ENCODE measurements at places on chromosomes 4 and X.

DNA sequence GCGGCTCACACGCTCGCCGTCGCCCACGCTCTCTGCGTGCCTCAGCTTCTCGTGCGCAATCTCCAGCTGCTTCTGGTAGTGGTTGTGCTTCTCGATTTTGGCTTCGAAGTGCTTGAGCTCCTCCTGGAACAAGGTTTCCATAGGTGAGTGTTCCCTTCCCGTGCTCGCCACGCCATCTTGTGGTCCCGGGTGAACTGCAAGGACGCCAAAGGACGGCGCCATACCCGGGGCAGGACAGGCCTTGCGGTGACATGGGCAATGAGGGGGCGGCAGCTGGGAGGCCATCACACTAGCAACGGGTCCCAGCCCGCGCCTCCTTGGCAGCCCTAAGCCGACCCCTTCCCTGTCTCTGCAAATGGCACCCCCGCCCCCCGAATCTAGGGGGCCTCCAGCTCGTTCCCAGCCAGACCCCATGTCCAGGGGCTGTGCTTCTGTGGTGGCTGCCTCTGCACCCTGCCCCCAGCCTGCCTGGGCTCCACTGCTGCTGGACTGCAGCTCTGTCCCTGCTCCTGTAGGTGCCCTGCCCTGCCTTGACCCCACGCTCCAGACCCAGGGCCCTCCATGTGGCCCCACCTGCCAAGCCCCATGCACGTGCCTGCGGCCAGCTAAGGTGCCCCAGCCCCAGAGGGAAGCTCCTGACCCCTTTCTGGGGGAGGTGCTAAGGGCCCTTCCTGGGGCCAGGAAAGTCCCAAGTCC, 17.3 kb downstream of the LRPAP1 start:
- DNase-seq: no peak

- no peak for DNase-seq
Measured at GRCh38 chr4:85573270-85573669, 98.3 kb downstream of the ARHGAP24 start.

- DNase-seq: no peak
Measured at GRCh38 chrX:44698357-44698756, 145.5 kb upstream of the DUSP21 start.

DNA sequence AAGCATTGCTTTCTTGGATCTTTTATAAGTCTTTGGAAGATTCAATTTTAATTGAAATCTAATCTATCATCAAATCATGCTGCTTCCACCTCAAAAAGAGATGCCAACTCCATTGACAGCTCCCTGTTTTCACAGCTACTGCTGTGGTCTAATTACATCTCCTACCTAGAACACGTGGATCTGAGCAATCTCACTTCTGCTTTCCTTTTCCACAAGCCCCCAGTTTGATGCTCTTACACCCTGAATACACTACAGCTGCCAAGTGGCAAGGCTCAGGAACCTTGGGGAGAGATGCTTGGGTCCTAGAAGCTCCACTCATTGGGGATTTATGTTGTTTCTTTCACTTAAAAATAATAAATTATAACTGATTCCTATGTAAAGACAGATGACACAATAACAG, 172.0 kb downstream of the CFAP299 start:
- DNase-seq: peak; percentile 75

GRCh38 chrX:130118441-130119311, 8.4 kb upstream of the ELF4 start:
- DNase-seq: no peak

- DNase-seq: no peak
Measured at GRCh38 chr4:16627999-16628398, 270.4 kb downstream of the LDB2 start.

GRCh38 chr4:6125103-6125651, 75.2 kb downstream of the JAKMIP1 start:
- peak; percentile 25 for DNase-seq

DNA sequence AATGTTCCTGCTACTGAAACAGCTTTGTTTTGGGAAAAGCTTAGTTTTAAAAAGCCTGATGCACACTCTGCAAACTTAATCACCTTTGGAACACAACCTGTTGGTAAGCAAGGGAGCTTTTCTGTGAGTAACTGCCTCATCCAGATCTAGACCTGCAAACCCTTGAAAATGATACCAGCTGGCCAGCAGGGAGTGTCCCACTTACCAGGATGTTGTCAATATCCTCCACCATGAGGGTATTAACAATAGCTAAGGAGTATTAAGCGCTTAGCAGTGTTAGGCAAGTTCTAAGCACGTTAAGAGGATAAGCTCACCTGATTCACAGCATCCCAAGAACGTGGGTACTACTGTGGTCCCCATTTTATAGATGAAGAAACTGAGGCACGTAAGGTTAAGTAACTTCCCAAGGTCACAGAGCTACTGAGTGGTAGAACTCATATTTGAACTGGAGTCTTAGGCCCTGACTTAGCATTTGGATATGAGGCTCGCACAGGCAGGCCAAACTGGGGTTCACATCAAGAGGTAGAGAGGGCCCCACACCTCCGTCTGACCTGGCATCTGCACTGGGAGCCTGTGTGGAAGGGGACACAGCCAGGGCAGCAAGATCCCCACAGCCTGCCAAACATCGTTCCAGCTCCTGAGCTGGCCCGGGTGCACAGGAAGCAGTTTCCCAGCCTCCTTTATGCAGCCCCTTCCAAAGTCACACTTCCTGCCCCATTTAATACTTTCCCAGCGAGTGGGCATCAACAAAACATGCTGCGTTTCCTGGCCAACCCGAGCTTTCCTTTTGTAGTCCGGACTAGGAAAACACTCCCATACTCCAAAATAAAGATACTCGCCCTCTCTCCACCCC, 32.7 kb downstream of the IRF2 start:
- DNase-seq: no peak

GRCh38 chrX:153685751-153686696, 1.7 kb upstream of the SLC6A8 start:
- DNase-seq: no peak

- DNase-seq: no peak
Measured at GRCh38 chrX:84724576-84724975, 222.3 kb upstream of the HDX start.

GRCh38 chr4:113636438-113636818, 125.1 kb downstream of the CAMK2D start:
- DNase-seq: peak; percentile 87

DNA sequence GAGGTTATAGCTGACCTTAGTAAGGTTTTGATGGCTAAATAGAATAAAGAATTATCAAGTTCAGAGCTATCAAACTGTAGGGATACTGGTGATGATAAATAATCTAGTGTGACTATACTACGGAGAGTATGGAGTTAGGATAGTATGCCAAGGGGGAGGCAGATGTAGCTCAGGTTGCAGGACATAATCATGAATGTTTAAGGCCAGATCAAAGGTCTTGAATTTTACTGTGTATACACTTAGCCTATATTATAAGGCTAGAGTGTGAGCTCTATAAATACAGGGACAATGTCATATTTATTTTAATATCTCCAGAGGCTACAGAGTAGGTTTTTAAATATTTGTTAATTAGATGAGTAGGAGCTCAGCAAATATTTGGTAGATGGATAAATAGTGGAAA, 131.1 kb upstream of the STIM2 start:
- no peak for DNase-seq

GRCh38 chr4:80101071-80101791, 28.2 kb upstream of the ANTXR2 start:
- DNase-seq: no peak

GRCh38 chr4:37922328-37922727, 31.4 kb downstream of the TBC1D1 start:
- no peak for DNase-seq

GRCh38 chr4:16598597-16599206, 299.7 kb downstream of the LDB2 start:
- no peak for DNase-seq

GRCh38 chr4:177769155-177769554, 326.9 kb upstream of the AGA start:
- no peak for DNase-seq

DNA sequence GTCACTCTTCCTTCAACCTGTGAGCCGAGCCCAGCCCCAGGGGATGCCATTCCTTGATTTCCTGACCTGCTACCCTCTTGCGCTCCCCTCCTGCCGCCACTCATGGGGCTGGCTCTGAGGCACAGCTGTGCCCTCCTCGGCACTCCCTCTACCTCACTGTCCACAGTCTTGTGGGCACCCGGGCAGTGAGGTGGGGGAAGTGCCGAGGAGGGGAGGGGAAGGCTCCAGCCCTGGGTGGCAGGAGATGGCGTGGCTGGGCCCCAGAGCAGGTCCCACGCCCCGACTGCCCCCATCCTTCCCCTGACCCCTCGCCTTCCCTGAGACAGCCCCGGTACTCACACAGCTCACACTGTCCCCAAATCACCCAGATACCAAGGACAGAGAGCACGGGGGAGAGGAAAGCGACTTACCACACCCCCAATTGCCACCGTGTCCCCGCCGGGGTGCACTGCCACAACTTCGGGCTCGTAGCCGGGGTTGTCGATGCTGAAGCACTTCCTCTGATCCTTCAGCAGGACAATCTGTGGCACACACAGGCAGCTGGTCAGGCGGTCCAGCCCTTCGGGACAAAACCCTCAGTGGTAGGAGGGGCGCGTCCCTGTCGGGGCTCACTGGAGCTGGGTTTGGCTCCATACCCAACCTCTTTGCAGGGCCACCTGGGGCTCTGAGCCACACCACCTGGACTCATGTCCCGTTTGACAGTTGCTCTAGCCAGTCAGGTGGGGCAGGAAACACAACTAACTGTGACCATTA, 37.9 kb downstream of the WDR1 start:
- DNase-seq: no peak

DNA sequence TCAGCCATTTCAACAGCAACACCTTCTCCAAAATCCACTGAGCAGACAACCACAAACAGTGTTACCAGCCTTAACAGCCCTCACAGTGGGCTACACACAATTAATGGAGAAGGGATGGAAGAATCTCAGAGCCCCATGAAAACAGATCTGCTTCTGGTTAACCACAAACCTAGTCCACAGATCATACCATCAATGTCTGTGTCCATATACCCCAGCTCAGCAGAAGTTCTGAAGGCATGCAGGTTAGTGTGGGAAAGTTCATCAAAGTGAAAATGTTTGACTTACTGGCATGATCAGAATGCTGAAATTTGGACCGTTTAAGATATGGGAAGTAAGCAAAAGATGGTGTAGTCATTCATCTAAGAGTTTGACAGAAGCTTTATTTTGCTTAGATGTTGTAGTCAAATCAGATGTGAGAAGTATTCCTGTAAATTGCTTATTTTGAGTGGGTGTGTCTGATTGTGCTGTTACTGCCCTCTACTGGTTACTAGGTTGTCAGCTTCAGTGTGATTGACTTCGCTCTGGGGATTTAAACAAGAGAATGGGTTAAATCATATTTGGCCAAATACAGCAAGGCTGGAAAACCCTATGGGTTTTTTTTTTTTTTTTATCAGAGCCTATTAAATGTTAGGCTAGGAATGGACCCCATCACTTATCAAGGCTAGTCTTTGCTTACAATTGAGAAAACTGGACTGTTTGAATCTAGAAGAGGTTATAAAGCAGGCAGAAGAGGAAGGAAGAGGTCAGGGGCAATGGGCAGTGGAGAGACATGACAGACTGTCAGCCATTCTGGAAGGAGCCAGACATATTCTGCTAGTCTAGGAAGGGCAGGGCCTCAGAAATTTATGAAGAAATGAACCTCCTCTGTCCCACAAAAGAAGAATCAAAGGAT, 130.3 kb downstream of the DIPK2B start:
- DNase-seq: peak; percentile 69

GRCh38 chr4:48138936-48139335, 4.9 kb upstream of the TXK start:
- peak; percentile 37 for DNase-seq
